ENCODE measurements at places on chromosomes 13 and 19. TPM values are rescaled to one million over a fixed set of nuclear protein-coding genes. Genes with fewer than 3 reads are reported as not detected.

GSX1 gene
- not detected for total RNA-seq

CCDC169 gene
- 4.4 TPM for total RNA-seq

PEX11G gene
- total RNA-seq, result 1.7 TPM

KCTD15 gene
- total RNA-seq, result 22.6 TPM

RETN gene
- total RNA-seq, result not detected

MRPL34 gene
- total RNA-seq, result 20.7 TPM

CLN5 gene
- total RNA-seq, result 27.3 TPM

ZNF808 gene
- 19.2 TPM for total RNA-seq

GPR32 gene
- not detected for total RNA-seq

ATP12A gene
- not detected for total RNA-seq

AMER2 gene
- not detected for total RNA-seq

CALR3 gene
- 0.06 TPM for total RNA-seq

PSMD8 gene
- 303 TPM for total RNA-seq

All from aortic smooth muscle cell (primary cell).